ENCODE measurements at places on chromosomes 5 and 9. TPM values are rescaled to one million over a fixed set of nuclear protein-coding genes. Genes with fewer than 3 reads are reported as not detected.

- no peak for DNase-seq
These were observed 333.5 kb downstream of the EFNA5 start for GRCh38 chr5:107337281-107337680.

GRCh38 chr5:170348137-170348633 is 41.0 kb downstream of the KCNMB1 start:
- DNase-seq, result no peak

DNA sequence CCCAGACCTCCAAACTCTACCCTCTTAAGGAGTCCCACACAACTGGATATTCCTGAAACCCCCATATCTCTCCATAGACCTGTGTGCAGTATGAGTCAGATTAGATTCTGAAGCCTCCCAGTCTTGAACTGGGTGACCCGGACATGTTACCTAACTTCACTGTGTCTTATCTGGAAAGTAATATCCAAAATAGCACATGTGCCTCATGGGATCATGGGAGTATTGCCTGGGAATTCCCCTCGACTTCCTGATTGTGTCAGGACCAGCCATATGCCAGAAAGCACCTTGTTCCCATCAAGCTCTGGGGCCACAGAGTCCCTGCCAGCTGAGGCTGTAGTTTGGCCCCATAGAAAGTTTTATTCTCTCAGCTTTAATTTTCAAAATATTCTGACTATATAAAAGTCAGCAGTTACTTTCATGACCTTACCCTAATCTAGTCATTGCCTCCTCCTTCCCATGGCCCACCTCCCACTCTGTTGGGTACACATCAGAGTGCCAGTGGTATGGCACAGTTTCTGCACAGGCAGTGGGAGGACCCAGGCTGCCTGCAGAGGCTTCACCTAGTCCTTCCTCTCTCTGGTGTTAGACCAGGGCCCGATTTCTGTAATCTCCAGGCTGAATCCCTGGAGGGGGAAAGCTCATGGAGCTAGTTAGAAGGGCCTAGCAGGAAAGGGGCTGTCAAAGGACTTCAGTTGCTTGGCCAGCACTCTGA is 19.5 kb upstream of the B4GALT1 start:
- no peak for DNase-seq

- no peak for DNase-seq
These were observed 20.6 kb downstream of the NOTCH1 start for GRCh38 chr9:136525207-136525606.

DNA sequence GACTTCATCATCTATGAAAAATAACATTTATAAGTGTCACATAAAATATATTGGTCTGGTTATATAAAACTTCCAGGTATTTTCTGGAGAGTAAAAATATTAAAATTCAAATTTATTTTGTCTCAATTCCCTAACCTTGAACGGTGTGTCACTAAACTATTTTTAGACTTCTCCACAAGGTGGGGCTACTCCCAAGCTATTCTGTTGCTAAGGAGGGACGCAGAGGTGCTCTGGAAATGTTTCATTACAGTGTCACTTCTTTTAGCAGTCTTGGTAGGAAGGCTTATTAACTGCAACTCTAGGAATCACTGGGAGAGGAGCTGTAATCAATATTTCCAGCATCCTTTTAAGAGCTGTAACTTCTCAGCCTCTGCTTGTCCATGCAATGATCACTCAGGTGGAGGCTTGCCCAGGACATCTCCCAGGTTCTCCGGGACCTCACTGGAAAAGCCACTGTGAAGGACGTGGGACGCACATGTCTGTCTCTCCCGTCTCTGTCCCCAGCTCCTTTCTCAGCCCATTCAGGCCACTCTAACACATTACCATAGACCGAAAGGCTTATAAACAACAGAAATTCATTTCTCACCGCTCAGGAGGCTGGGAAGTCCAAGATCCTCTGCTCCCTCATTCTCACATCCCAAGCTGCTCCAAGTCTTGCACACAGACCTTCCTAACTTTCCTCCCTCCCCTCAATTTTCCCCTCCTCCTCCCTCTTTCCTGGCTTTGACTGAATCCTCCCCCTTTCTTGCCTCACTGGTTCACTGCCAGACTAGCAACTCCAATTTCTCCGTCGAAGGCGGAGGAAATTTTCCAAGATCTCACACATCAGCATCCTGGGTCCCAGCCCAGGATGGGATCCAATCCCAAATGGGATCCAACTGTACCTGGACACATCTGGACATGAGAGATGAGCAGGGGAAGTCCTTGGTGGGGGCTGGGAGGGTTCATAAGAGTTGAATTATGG is 32.7 kb upstream of the DNAH5 start:
- DNase-seq, result no peak

- no peak for DNase-seq
These were observed 22.3 kb downstream of the PSMB7 start for GRCh38 chr9:124392871-124393460.

DNA sequence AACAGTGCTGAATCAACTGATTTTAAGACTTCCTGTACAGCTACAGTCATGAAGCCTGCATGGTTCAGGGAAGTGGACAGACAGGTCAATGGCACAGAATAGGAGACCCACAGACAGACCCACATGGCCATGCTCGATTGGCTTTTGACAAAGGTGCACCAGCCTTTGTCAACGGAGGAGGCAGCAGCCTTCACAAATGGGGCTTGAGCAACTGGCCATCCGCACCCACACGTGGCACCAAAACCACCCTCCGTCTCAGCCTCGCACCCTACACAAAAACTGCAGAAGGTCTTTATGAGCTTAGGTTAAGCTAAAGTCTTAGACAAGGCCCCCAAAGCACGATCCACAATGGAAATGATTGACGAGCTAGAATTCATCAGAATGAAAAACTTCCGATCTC is 59.5 kb upstream of the UBAC1 start:
- no peak for DNase-seq

SLC36A2 gene
- polyA plus RNA-seq, result 8.9 TPM

DNA sequence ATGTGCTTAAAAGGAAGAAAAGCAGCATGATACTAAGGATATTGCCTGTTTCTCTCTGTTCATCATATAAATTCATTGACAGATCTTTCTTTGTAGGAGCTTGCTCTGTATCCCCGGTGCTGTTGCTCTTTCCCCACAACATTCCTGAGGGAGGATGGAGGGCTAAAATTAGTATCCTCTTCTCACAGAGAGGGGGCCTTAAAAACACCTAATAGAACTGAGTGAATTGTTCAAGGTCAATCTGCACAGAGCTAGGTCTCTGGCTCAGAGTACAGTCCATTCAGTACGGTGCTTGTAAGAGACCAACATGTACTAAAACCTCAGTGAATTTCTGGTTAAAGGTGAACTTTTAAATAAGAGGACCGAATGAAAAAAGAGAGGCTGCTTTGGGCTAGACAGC is 88.7 kb downstream of the PALM2AKAP2 start:
- no peak for DNase-seq

SCGB3A2 gene
- polyA plus RNA-seq, result not detected

DNA sequence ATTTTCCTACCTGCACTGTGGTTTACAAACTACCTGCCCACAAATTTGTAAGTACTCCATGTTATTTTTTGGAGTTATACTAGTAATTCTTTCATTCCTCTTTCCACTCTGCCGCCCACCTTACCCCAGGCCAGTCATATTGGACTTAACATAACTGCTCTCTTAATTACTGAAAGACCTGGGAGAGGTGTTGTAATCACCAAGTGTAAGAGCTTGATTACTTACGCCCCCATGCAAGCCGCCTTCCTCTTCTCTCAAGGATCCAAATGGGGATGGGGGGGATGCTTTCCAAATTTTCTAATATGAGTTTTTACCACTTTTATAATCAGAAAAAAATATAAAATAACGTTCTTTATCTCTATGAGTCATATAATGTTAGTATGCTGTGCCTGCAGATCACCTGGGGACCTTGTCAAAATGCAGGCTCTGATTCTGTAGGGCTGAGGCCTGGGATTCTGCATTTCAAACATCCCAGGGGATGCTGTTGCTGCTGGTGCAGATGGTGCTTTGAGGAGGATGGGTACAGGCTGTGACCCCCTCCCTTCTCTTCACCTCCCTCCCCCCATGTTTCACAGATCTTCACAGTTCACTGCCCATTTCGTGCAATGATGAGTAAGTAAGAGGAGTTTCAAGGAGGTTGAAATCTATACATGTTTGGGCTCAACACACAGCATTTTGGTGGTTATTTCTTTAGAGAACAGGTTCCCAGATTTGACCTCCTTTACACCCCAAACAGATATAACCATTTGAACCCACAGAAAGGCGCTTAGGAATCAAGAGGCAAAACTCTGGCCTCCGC is 87.3 kb downstream of the SEC61B start:
- DNase-seq, result no peak

- no peak for DNase-seq
These were observed 64.8 kb downstream of the NUP214 start for GRCh38 chr9:131190191-131190590.

- DNase-seq, result no peak
These were observed 11.6 kb downstream of the POLK start for GRCh38 chr5:75523275-75523674.

CDC23 gene
- 62.9 TPM for polyA plus RNA-seq

GRCh38 chr5:134877159-134877558 is 3.0 kb downstream of the TXNDC15 start:
- no peak for DNase-seq

- DNase-seq, result no peak
These were observed 290.6 kb downstream of the FBXL7 start for GRCh38 chr5:15790446-15791018.

GRCh38 chr5:37754976-37755375 is 84.9 kb downstream of the GDNF start:
- no peak for DNase-seq

DNA sequence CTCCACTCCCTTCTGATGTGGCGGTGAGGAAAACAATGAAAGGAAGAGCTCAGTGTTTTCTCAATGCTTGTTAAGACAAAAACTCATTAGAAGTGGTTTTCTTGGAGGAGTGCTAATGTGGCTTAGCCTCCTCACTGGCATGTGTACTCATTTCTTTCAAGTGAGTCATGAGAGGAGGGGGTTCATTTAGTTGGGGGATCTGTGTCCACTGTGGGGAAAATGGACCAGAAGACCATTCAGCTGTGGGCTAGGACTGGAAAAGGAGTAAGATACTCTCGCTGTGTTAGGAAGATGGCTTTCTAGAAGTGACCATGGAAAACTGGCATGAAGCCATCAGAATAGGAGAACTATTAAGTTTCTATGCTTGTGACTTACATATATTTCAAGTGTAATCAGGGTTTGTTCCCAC is 23.5 kb downstream of the KLF9 start:
- DNase-seq, result no peak

GRCh38 chr5:77167695-77168121 is 42.8 kb upstream of the PDE8B start:
- DNase-seq, result no peak

MCIDAS gene
- polyA plus RNA-seq, result 0.59 TPM

DNA sequence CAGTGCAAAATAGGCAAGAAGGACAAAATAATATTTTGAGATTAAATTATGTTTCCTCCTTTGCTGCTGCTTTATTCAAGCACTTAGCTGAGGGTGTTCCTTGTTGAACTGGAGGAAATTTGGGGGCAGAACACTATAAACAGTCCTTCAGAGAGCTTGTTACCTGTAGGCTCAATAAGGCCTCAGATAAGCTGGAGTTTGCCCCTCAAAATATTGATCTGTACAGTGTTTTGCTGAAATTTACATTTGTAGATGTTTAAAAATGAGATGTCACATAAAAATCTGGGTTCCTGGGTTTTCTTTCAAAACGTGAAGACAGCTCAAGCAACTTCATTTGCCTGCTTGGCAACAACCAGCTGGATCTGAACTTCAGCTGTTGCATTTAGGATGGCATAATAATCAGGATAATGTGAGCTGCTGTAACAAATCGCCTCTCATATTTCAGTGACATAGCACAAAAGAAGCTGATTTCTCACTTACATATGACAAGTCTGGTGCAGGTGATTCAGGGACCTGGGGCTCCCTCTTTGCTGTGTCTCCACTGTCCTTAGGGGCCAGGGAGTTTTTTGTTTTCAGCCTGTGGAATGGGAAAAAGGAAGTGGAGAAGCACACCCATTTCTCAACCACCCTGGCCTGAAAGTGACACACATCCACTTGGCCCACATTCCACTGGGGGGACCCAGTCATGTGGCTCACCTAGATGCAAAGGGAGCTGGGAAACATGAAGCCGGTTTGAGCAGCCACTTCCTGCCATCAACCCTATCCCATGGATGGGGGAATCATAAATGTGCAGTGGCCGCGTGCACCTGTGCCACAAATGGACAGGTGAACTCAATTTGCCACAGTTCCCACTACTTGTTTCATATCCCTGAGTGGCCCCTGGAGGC is 2.4 kb upstream of the PSAT1 start:
- no peak for DNase-seq

GRCh38 chr9:131334629-131335367 is 45.3 kb downstream of the PLPP7 start:
- no peak for DNase-seq

CIZ1 gene
- 115 TPM for polyA plus RNA-seq

- DNase-seq, result no peak
These were observed 63.9 kb downstream of the C9orf152 start for GRCh38 chr9:110143950-110144545.

GRCh38 chr9:37430841-37431597 is 8.5 kb downstream of the GRHPR start:
- DNase-seq, result no peak

TRIP13 gene
- polyA plus RNA-seq, result 19.0 TPM

CNTNAP3B gene
- 20.2 TPM for polyA plus RNA-seq

GRCh38 chr5:36459176-36460135 is 146.9 kb upstream of the SLC1A3 start:
- DNase-seq, result no peak

DNA sequence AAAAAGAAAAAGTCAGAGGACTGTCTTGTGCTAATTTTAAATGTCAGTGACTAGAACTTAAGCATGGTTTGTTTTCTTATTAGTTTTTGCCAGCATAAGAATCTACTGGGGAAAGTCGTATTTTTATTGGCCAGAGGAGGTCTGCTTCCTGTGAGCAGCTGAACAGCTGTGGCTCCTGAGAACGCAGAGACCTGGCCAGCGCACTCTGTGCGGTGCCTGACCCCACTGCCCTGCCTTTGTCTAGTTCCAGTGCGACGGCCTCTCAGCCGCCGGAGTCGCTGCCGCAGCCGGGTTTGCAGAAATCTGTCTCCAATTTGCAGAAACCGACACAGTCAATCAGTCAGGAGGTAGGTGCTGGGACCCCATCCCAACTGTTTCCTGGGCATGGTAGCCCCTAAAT is 42.5 kb downstream of the PRRC2B start:
- no peak for DNase-seq

- no peak for DNase-seq
These were observed 75.1 kb downstream of the MAST4 start for GRCh38 chr5:66671305-66671704.

DNA sequence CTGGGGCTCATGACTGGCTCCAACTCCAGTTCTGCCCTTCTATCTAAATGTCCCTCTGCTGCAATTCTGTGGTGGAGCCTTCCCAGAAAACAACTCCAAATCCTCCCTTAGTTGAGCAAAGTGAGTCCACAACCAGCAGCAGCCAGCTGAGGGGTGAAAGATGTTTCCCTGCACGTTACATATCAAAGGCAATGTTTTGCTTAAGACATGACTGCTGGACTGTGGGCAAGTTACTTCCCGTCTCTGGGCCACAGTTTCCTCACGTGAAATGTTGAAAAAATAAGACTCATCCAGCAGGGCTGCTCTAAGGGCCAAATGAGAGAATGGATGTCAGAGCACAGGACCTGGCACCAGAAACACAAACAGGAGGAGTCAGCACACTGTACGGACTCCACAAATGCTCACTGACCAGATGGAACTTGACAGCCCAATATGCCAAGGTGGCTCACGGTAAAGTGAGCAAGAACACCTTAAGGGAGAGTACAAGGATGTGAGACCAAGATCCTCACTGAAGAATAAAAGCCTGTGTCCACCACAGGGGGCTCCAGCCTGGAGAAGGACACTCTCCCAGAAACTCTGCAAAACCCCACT is 138.4 kb upstream of the ABCA1 start:
- no peak for DNase-seq
